ENCODE measurements at places on chromosomes 11 and 22. TPM values are rescaled to one million over a fixed set of nuclear protein-coding genes. Genes with fewer than 3 reads are reported as not detected.

OR8A1 gene
- total RNA-seq, result not detected

GCAT gene
- 16.7 TPM for total RNA-seq

RTN4R gene
- 7.1 TPM for total RNA-seq

CCDC116 gene
- not detected for total RNA-seq

TTC9C gene
- 18.9 TPM for total RNA-seq

IGSF22 gene
- total RNA-seq, result 6.2 TPM

DNA sequence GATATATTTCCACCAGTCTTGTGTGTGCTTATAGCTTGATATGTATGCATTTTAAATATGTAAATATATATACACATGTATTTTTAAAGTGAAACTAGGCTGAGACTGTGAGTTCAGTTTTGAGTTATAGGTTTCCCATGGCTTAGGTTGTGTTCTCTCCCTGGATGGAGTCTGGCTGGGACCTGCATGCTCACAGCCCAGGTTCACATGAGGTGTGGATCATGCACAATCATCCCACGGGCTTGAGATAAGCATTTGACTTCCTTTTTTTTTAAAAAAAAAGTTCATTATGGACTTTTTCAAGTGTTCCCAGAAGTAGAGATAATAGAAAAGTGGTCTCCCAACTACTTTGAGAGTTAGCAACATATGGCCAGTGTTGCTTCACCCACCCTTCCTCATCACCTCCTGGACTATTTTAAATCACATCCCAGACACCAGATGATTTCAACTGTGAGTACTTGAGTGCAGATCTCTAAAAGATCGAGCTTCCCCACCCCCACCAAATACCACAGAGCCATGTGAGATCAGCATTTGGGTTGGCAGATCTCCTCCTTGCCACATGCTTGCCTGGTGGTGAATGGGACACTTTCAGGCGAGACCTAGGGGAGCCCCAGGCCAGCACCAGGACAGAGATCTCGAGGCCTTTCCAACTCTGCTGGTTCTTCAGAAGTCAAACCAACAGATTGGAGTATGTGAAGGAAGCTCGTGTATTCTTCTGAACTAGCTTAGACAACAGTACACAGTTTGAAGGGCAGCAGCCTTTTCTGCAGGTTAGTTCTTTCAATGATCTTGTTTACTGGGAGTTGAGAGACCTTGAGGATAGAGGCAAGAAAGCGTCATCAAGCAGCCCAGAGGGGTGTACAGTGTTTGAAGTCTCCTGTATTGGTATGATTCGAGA lies 15.9 kb downstream of the MED15 start:
- DNase-seq, result no peak

DNA sequence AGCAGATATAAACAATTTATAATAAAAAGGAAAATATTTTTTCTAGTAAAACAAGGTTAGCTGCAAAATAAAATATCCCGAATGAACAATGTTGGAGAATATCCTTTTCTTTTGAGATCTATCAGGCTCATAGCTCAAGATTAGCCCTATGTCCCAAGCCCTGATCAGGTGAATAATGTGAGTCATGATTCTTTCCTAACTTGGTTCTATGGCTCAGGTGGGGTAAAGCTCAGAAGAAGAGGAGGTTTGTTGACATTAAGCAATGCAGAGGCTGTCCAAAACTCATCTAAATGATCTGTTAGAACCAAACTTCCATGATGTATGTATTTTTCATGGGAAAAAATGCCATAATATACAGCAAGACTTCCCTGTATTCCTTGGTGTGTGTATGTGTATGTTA lies 86.1 kb downstream of the TRIM44 start:
- no peak for DNase-seq

DNA sequence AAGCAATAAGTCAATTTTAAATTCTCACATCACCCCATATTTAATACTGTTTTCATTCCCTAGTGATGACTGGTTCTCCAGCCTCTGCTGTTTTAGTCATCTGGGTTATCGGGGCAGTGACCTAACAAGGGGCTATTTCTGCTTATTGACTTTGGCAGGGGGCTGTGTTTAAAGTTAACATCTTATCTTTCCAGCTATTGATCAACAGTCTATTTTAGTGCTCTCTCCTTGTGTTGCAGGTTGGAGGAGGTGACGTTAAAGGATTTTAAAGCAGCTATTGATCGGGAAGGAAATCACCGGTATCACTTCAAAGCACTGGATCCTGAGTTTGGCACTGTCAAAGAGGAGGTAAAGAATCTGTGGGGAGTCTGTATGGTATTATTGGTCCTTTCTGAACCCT lies 7.7 kb upstream of the DLAT start:
- no peak for DNase-seq

DNA sequence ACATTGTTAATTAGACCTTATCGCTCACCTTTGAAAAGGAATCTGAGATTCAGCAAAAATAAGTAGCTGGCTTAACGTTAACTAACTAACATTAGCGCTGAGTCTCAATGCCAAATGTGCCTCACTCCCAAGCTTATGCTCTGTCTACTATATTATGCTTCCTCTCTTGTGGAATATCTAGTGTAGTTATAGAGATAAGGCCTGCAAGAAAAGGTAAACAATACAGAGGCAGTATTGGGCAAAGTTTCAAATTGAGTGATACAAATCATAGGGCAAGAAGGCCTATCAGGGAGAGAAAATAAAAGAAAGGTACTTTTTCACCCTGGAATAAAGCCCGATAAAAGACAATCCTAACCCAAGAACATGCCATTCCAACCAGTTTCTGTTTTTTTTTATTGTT lies 61.6 kb upstream of the SLC17A6 start:
- DNase-seq, result no peak

DNA sequence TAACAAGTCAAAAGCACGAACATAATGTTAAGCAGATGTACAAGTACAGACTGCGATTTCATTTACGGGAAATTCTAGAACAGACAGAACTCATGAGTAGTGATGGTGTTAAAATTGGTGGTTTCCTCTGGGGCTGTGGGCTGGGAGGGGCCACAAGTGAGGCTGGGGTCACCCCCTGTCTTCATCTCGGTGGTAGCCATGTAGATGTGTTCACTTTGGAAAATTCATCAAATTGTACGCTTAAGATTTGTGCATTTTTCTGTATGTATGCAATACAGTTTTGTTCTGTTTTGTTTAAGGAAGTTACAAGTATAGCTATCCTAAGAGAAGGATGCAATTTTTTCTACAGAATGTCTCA lies 504 bp upstream of the ASCC2 start:
- DNase-seq, result no peak

DNA sequence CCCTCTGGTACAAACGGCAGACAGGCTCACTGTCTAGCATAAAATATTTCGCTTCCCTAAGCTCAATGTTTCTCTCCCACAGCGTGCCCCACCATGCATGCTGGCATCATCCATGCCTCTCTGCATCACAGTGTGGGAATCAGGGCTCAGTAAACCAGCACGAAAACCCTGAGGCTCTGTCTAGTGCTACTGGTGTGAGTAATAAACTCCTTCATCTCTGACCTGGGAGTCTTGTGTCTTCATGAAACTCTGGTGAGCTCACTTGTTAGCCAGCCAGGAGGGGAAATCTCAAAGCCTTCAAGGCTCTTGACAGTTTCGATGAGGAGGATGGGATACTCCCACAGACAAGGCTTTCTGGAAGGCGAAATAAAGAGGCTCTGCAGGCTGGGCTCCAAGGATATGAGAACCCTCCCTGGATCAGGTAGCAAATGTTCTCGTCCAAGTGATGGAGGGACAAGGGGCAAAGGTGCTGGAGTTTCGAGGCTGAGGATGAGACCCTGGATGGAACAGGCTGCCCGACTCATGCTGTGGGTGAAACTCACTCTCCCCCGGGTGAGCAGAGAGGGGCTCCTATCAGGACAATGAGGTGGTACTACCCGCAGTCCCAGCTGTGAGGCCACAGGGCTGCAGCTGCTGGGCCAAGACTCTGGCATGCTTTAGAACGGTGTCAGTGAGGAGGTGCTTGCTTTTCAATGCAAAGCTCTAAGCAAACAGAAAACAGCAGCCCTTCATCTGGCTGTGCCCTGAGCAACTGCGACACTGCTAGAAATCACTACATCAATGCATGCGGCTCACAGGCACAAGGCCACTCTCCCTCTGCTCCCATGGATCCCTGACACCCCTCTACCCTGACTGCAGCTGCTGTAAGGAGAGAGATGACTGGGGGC lies 69.3 kb downstream of the SHANK2 start:
- DNase-seq, result peak; percentile 75

GRCh38 chr22:40922484-40923303 lies 28.5 kb upstream of the RBX1 start:
- peak; percentile 84 for DNase-seq
